ENCODE measurements at places on chromosomes 6 and 20. TPM values are rescaled to one million over a fixed set of nuclear protein-coding genes. Genes with fewer than 3 reads are reported as not detected.

The COL19A1 gene
- 7.7 TPM for total RNA-seq

The SGK1 gene
- 84.0 TPM for total RNA-seq

The MCHR2 gene
- 5.7 TPM for total RNA-seq

The SLC17A1 gene
- not detected for total RNA-seq

The LGSN gene
- not detected for total RNA-seq

The TSPO2 gene
- not detected for total RNA-seq

The C6orf141 gene
- total RNA-seq: not detected

DNA sequence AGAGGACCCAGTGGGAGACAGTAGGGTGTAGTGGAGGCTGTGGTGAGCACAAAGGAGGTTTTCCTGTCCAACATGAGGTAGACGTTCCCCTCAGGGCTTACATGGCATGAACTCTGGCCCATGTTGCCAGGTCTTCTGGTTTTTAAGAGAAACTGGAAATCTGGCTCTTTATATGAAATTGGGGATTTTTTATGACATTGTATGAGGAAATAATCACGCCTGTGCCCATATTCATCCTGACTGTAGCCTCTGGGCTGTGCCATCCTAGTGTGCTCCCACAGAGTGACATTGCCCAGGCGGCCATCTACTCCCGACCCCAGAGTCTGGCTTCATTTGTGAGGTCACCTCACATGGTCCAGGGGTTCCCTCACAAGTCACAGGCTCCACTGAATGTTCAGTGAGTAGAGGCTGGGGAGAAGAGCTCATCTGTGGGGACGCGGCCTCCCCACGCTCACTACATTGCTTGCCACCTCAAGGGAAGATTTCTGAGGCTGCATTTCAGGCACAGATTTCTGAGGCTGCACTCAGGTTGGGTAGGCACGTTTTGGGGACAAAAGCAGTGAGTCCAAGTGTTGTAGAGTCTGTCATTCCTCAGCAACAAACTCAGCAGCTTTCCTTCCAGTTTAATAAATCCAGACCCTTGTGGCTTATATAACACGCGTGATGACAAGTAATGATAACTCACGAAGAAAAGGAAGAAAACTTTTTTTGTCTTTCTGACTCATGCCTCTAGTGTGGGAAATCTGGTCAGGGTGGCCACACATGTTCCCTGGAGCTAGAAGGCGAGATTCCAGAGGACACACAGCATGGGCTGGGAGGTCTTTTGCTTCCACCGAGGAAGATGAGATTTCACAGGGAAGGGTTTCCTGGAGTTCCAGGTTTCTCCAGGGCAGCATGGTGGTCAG is 41.7 kb downstream of the SLC24A3 start:
- DNase-seq: no peak

- DNase-seq: no peak
Measured at GRCh38 chr6:159433550-159433949, 259.5 kb downstream of the SOD2 start.

- no peak for DNase-seq
Measured at GRCh38 chr6:36025932-36026327, 1.5 kb upstream of the SLC26A8 start.

GRCh38 chr6:122059918-122060317 is 339.5 kb upstream of the HSF2 start:
- DNase-seq: no peak

DNA sequence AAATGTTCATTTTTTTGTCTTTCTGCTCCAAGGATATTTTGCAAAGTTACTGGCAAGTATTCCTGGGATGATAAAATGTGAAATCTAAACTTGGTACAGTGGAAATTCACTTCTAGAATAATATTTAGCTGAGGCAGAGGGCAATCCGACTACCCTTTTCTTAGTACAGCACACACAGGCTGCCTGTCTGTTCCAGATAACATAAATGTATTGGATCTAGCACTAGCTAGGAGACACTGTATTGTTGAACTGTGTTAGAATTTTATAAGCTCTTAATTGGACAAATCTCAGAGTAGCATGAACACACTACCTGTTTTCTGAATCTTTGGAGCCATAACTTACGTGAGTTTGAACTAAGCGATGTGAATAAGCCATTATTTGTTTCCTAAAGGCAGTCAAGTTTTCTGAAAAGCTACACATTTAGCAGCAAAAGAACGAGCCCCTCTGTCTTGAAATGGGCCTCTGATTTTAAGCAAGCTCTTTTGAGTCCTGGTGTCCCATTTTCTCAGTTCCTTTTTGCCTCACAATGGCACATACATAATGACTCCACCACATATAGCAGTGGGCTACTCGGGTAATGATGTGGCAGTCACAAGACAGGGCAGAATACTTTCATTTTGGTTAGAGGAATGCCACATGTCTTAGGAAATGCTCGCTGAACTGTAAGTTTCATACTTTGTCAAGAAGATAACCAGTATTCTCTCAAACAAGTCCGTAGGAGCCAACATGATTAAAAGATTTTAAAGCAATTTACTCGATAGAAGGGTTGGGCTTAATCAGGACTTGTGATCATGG is 116.5 kb upstream of the ESR1 start:
- no peak for DNase-seq

- DNase-seq: no peak
Measured at GRCh38 chr6:79373880-79374279, 139.4 kb upstream of the HMGN3 start.

- no peak for DNase-seq
Measured at GRCh38 chr6:37585937-37586336, 86.2 kb upstream of the CCDC167 start.

DNA sequence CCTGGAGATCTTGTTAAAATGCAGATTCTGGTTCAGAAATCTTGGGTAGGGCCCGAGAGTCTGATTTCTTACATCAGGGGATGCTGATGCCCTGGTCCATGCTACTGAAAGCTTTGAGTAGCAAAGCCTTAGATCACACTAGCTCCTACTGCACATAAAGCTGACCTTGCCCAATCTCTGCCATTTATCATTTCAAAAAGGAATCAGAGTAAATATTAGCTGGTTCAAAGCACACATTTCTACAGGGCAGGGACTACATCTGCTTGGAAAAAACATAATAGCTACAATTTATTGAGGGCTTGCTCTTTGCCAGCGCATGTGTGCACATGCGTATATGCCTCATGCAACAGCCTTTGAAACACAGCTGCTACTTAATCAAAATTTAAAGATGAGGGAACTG is 440.4 kb upstream of the ARID1B start:
- DNase-seq: no peak

GRCh38 chr6:30682143-30683117 is 4.0 kb downstream of the PPP1R18 start:
- DNase-seq: peak; percentile 52

All from dorsolateral prefrontal cortex (tissue), 122 donors.